ENCODE measurements at places on chromosomes 11 and 22. TPM values are rescaled to one million over a fixed set of nuclear protein-coding genes. Genes with fewer than 3 reads are reported as not detected.

FAM227A gene
- 2.3 TPM for total RNA-seq

ACR gene
- total RNA-seq, result not detected

MS4A15 gene
- not detected for total RNA-seq

DNA sequence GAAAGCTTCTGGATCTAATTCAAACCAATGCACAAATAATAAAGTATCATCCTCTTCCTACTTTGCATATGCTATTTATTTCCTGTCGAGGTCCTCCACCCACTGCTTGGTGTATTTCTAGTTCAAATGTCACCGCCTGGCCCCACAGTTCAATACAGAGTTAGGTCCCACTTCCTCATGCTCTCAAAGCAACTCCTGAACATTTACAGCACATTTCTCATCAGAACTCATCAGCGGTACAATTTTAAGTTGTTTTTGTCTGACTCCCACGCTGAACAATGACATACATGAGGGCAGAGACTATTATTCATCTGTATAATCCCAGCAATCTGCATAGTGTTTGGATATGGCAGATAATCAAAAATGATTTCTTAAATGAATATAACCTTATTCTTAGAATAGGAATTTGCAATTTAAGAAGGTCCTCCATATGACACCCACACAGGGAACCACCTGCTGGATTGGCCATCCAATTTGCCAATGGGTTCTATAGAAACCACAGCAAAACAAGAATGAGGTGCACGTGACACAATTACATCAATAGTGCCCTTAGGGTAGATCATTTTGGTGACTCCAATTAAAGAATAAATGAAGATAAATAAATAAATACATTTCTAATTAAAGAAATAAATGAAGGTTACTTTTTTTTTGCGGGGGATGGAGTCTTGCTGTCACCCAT lies 54.2 kb downstream of the SLC25A17 start:
- no peak for DNase-seq

GRCh38 chr11:79332017-79332416 lies 108.8 kb downstream of the TENM4 start:
- DNase-seq, result no peak

DNA sequence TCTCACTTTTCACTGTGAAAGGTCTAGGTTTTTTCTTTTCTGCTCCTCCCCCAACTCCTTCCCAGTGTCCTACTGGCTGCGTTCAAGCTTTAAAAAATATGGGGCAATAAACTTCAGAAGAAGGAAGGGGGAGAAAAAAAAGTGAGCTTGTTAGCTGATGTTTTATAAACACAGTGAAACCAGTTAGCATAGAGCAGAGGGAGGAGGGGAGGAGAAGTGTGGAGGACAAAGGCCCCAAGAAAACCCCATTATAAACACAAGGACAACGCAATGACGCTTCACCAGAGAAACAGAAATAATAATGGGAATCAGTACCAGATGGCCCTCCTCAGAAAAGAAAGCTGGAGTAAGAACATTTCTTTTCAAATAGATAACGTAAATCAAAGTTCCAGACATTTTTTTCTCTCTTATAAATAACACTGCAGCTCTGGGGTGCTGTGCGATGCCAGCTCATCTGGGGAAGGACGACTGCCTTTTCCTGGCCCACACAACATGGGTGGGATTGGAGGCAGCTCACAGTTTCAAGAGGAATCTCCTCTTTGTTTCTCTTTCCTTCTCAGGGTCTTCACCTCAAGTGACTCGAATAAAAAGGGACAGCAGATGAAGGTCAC lies 235.4 kb upstream of the NARS2 start:
- DNase-seq, result no peak

- DNase-seq, result no peak
These were observed 101.6 kb downstream of the CCDC81 start for GRCh38 chr11:86476109-86476861.
